ENCODE measurements at places on chromosomes 5 and 9. TPM values are rescaled to one million over a fixed set of nuclear protein-coding genes. Genes with fewer than 3 reads are reported as not detected.
A peak's percentile ranks its signal among the peaks of the same experiment; 100 is the strongest.

DNA sequence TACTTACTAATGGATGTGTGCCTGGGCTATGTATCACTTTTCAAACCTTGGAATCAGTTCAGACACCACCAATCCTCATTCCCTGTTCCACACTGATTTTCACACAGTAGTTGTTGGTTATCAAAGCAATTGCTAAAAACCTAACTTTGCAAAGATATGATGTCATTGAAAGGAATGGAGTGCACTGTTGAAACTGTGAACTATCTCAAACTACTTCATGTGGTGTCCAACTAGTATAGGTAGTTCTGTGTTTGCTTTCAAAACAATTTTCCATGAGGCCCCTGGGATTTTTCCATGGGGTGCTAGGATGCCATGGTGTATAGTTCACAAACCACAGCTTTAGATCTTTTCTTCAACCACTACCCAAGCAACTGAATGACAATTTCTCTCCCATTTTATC is 17.8 kb downstream of the INIP start:
- no peak for ATAC-seq

The CNOT8 gene
- total RNA-seq = 40.9 TPM

DNA sequence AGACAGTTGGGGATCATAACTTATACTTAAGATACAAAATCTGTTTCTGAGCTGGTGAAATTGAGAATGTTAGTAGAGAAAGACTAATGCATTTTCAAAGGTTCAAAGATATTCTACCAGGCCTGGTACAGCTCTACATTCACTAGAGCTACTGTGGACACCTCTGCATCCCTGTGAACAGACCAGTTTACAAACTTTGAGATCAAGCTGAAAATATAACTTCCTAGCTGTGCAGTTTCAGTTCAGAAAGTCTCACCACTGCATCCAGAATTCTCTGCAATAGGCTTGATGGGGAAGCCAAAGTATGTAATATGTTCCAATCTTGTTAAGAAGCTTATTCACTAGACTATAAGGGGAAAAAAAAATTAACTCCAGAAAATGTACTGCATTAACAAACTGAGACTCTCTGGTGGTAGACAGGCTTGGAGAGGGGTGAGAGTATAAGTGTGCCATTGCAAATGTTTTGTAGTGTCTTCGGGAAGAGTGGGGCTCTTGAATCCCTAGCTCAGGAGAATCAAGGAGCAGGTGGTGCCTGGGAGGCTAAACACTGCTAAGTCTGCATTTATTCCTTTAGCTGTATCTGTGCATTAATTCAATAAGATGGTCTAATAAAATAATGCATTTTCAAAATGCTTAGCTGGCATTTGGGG is 671.9 kb downstream of the NR2F1-AS1 start:
- ATAC-seq = no peak

The RRAGA gene
- total RNA-seq = 34.9 TPM

The CTNND2 gene
- 58.5 TPM for total RNA-seq

GRCh38 chr9:129148463-129149204 is 29.4 kb downstream of the IER5L start:
- ATAC-seq = no peak

DNA sequence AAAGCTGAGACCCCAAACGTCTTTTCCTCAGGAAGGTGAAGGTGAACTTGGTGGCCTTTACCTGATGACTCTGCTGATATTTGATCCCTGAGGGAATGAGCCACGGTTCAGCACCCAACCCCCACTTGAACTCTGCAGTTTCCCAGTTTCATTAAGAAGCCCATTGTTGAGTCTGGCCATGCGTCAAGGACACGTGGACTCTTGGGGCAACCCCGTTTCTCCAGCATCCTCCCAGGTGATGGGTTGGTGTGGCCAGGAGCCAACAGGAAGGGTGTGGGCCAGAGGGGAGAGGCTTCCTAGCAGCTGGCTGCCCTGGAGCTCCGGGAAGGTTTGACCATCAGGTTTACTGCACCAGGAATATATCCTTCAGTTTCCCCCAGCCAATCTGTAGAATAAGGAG is 59.5 kb upstream of the GNE start:
- ATAC-seq = peak; percentile 54

GRCh38 chr5:156815988-156816599 is 34.0 kb upstream of the PPP1R2B start:
- peak; percentile 53 for ATAC-seq

- no peak for ATAC-seq
Measured at GRCh38 chr5:83370957-83371356, 100.6 kb upstream of the VCAN start.
